Stimulated activated CD8-positive, alpha-beta memory T cell treated with anti-CD3 and anti-CD28 coated beads, Interleukin-7, amount 100 ng/mL, for 48 hours (primary cell): ENCODE measurements at places on chromosomes 4 and X.

GRCh38 chr4:37481547-37482122 lies 204.5 kb downstream of the RELL1 start:
- DNase-seq = no peak

DNA sequence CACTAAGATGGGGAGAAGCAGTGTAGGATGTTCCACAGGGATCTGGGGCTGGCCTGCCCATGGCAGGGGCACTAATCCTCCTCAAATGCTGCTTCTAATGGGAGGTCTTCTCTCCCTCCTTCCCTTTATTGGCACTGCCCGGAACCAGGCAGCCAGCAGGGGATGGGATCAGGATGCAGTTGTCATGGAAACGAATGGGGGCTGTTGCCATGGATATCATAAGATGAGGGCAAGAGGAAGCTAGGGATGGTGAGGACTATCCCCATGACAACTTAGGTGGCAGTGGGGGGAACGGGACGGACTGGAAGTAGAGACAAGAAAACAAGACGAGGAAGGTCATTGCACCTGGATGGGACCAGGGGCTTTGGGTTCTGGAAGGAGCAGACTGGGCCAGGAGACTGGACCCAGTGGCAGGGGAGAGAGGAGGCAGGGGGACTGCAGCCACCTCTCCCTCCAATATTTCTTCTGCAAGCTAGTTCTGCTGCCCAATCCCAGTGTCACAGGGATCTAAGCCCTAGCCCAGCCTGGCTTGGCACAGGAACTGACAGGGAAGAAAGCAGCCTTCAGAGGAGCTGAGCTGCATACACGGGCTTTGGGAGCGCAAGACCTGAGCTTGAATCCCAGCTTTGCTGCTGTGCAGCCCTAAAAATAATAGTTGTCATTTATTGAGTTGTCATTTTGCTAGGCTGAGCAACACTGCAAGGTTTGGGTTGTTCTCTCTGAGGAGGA lies 19.0 kb downstream of the IQSEC2 start:
- DNase-seq = no peak

DNA sequence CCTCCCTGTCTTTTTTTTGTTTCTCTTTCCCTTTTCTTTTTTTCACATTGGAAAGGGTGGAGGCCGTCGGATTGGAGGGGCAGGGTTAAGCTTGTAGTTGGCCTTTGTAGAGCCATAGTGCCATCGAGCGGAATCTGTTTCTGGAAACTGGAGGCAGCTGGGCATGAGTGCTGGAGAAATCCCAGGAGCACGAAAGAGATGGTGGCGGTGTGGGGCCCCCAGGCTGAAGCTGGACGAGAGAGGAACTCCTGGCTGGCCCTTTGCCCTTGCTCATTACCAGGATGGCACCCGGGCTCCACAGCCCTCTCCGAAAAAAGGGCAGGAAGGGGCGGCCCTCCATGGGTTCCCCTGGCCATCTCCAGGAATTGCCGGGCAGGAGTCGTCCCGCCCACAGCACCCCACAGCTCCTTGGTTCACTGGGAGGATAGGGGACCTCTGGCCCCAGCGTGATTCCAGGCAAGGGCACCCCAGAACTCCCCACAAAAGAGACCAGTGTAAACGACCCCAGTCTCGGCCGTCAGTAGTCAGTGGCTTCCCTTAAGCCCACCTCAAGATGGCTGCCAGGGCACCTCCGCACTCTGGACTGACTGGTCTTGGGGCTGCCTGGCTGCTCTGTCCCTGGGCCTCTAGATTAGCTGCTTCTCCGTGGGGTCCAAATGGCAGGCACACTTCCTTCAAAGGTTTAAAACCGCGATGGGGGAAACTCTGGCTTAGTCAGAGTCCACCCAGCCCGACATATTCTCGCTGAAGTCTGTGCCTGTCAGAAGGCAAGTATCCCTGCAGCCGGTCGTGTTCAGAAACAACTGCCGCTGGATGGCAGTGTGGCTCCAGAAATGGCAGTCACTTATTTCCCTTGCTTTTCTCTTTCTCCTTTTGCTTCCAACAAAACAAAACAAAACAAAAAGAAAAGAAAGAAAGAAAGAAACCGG lies 74.1 kb downstream of the NBDY start:
- peak; percentile 26 for DNase-seq

GRCh38 chrX:7146020-7146702 lies 1.4 kb upstream of the STS start:
- DNase-seq = no peak

GRCh38 chr4:17769406-17770174 lies 11.8 kb downstream of the FAM184B start:
- no peak for DNase-seq
